ENCODE measurements at places on chromosomes 6 and 20.

DNA sequence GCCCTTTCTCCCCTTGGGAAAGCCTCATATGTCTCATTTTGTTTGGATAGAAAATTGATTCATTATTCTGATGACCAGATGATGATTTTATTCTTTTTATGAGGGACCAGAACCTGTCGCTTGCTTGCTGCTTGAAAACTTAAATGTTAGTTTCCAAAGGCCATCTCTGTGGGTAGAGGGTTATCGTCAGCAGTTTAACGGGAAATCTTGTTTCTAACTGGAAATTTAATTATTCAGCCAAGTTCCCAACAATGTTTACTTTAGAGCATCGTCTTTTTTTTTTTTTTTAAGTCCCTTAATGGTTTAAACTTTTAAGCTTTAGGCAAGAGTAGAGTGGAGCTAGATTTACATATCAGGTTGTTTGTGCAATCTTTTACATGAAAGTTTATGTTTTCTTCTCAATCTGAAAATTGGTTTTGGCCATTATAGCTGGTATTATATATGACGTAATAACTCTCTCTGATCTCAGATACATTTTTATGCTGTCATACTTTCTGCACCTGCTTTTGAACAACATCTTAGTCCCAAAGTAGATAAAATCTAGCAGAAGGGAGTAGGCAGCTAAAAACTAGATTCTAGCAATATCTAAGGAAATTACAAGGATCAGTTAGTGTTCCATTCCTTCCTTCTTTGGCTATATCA, 93.9 kb downstream of the FOXO3 start:
- DNase-seq: no peak

- peak; percentile 48 for DNase-seq
These were observed 23.1 kb downstream of the MAN1A1 start for GRCh38 chr6:119326291-119327005.

GRCh38 chr6:131778169-131778568, 29.7 kb upstream of the ENPP1 start:
- no peak for DNase-seq

DNA sequence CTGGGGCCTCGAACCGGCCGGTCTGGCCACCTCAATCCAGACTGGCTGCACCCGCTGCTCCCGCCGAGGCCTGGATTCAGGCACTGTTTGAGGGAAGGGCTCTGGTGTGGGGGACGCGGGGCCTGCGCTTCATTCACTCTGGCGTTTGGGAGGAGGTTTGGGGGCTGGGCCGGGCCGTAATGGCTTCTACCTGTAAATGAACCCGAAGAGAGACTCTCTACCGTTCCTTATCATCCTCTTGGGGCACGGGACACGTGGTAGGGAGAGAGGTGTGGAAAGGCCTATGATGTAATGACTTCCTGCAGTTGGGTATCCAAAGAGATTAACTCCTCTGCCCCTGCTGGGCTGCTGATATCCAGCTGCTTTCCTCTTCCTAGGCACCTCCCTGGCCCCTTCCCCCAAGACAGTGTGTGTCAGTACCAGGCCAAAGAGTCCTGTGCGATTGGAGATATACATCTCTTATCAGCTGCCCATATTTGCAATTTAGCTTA, 1.8 kb downstream of the FOXO3 start:
- DNase-seq: peak; percentile 60

DNA sequence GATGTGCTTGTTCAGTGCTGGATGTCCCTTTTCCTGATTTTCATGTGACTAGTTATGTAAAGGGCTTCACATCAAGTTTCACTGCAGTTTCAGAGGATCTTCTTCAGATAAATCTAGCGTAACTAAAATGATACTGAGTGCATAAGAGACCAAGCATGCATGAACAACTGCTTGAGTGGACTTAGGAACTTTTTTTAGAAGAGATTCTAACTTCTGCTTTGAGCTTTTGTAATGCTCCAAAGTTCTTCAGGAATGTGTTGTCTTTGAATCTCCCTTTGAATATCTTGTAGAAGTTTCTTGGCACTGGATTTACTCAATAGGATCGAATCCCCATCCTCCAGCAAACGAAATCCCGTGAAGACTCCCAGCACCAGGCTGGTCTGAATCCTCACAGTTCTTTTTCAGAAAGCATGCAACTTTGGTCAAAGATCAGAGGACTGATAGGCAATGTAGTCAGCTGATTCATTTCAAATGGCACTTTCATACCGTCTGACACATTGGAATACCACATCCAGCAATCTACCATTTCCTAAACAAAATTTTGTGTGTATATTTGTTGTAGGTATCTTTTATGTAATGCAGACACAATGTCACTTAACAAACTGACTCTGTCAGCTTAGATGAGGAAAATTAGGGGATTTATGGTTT, 33.2 kb downstream of the ENPP1 start:
- peak; percentile 37 for DNase-seq

DNA sequence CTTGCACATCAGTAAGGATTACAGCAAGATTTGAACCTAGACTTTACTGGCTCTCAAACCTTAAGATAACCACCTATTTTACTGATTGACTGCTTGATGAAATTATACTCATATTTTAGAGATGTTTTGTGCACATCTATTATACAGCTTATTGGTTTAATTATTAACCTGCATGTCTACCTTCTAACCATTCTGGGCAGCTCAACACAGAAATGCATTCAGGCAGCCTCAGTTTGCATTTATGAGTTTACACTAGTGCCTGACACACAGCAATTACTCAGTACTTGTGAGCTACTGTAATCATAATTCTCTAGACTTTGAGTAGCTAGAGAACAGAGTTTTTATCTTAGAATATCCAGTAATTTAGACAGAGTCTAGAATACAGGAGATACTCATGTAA, 273.9 kb upstream of the THEMIS start:
- no peak for DNase-seq

DNA sequence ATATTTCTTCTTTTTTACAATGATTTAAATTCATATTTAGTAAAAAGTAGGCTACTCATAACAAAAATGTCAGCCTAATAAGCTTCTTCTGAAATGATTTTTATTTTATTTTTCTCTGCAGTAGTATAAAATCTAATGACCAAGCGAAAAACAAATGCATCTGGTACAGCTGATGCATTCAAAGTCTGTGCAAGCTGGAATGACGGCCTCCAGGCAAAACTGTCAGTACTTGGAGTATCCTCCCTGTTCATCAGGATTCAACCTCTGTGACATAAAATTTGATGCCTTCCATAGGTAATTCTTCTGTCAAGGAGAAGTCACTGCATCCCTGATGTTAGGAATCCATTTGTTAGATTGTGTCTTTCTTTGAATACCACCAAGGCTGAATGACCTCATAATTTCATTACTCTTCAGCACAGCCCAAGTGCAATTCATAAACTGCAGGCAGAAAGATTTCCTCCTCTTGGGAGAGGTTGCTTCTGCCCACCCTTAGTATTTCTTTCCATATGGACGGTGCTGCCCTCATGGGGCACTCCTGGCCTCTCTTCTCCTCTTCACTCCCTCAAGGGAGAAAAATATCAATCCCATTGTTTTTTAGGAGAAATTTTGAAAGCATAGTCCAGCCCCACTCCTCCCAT, 146.4 kb upstream of the STXBP5 start:
- no peak for DNase-seq

DNA sequence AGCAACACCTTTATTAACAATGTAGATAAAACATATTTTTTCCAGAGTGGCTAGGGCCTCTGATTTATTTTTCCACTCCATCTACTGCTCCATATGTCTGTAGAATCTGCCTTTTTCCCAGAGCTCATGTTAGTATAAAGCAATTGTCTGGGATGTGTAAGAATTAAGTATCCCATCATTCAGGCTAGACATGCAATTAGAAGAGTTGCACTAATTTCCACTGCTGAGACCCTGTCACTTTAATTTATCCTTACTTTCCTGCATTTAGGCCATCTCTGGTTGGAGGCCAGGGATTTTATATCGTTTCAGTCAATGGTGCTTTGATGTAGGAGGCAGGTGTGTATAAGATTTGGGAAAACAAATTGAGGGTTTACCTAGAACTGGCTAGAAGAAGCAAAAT, 286.1 kb upstream of the POU3F2 start:
- no peak for DNase-seq

DNA sequence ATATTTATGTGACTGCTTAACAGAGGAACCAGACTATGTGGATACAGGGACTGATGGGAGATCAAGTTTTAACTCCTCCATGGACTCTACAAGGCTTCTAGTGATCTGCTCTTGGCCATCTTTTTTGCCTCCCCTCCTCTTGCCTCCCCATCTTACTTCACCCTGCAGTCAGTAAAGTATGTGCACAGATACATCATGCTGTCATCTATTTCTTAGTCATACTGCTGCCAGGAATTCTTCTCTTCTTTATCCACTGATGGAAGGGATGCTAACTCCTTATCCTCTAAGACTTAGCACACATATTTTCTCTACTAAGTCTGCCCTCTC, 27.6 kb upstream of the FAM83C start:
- DNase-seq: no peak

DNA sequence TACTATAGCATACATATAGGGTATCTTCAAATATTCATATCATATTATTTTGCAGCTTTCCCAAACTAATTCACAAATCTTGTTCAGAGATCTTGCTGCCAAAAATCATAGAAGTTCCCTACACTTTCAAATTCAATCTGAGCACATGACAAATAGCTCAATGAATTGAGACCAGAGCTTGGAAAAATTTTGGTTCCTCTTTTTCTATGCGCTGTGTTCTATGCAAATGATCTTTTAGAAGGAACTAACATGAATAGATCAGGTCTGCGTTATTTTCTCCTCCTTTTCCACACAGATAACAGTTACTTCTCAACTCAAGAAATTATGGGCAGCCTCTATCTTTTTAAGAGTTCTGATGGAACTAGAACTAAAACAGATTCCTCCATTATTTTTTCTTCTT, 316.3 kb downstream of the ARHGAP18 start:
- DNase-seq: no peak

- no peak for DNase-seq
These were observed 477.3 kb downstream of the PREX1 start for GRCh38 chr20:48350313-48350988.

DNA sequence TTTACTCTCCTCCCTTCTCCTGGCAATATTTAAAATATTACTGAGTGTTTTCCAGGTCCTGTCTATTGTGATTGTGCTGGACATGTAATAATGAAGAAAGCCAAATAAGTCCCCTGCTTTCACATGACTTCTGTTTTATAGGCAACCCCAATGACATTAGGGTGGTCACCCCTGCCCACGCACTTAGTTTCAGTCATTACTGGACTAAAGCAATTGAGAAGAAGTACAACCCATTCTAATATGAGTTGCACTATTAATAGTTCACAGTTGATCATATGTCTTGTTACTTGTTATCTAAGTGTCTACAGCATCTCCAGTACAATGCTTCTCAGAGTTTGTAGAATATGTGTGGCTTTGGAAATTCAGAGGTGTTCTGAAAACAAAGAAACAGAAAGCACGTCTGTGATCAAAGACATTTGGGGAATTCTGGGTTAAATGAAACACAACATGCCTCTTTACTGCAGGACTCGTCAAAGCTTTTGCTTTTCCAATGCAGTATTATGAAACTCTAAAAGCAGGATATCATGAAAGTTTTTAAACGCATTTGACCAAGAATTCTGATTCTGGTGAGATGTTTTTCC, 789.5 kb downstream of the DHX35 start:
- DNase-seq: no peak

DNA sequence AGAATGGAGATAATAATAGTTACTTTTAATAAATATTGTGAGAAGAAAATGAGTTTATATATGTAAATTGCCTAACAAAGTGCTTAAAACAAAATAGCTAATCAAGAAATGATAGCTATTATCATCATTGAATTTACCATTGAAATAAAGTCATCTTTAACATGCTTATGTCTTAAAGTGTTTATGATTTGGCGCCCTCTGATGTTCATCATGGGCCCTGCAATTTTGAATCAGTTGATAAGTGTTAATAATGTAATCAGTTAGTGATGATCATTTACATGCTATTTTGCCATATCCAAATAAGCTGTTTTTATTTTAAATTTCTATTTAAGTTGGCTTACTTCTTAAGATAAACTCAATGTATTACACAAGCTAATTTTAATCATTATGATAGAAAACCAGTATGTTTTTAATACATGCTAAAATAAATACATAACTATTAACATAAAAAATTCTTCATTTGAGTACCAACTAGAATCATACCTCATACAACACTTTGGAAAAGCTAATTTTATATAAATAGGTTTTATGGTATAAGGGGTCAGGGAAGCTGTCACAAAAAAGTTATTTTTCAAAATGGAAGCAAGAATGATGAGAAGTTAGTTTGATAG, 39.2 kb upstream of the TPD52L1 start:
- DNase-seq: peak; percentile 82

DNA sequence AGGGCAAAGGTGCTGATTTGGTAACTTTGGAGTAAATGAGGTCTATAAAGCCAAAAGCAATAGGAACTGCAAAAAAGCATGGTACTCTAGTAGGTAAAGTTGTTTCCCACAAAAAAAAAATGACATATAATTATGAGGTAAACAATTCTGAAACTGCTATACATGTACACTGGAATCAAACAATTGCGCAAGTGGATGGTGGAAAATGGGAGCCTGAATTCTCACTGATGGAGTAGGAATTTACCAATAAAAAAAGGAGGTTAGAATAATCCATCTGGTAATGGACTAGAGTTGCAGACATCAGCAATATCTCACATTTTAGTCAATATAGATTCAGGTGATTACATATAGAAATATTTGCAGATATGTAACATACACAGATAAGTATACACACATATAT, 5.0 kb upstream of the KAT14 start:
- DNase-seq: no peak

- no peak for DNase-seq
These were observed 139.6 kb downstream of the ZMYND8 start for GRCh38 chr20:47216819-47217410.

DNA sequence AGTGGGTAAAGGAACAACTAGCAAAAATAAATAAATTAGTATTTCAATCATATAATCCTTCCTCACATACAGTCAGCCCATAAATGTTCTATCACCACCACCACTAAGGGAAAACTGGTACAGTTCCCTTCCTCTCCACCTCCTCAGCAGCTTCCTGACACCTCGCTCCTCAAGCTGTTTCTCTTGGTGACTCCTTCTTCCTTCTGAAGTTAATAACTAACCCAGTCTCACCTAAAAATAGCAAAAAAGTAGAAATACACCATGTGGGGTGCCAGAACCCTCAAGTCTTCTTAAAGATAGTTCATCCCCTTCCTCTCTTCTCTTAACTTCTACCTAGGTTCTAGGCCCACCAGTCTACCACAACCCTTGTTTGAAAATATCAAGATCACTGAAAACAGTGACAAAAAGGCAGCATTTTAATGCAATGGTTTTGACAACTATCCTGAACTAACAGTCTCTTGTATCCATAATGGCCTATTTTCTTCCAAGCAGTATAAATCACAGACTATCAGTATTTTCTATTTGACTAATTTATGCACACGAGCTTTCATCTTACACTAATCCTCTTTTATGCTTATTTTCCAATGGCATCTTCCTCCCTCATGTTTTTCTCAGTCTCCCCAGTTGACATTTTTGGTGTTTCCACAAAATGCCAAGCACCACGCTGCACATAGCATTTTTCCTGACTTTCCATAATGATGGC, 85.5 kb downstream of the KHDC1L start:
- DNase-seq: no peak

- no peak for DNase-seq
These were observed 15.2 kb downstream of the HNF4A start for GRCh38 chr20:44370639-44371218.

- no peak for DNase-seq
These were observed at the start of gene GTSF1L for GRCh38 chr20:43726811-43727338. GTSF1L (minus strand) TSS chr20:43727002; CDS start chr20:43726694, 308 bp downstream.

All from activated CD4-positive, alpha-beta T cell treated with anti-CD3 and anti-CD28 coated beads, Interleukin-2, amount 10 ng/mL, durations not matched to agents 24 days and 14 days (primary cell).